CD4-positive, alpha-beta T cell treated with Interleukin-17A for 4 hours (primary cell): ENCODE measurements at places on chromosomes 4 and X.

DNA sequence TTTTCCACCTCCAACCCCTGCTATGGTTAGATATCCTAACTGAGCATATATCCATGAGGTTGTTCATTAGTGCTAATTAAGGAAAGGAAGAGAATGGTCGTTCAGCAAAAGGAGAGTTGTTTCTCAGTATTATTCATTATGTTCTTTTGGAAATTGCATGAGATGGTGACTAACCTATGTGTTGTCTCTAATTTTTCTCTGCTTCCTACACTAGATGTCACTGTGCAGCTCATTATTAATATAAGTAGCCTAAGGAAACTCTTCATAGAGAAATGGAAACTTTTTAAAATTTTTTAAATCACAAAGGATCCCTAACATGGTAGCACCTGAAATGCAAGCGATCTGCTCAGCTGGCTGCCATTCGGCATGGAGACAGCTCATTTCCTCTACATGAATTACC is 67.7 kb upstream of the FAM9A start:
- no peak for DNase-seq

DNA sequence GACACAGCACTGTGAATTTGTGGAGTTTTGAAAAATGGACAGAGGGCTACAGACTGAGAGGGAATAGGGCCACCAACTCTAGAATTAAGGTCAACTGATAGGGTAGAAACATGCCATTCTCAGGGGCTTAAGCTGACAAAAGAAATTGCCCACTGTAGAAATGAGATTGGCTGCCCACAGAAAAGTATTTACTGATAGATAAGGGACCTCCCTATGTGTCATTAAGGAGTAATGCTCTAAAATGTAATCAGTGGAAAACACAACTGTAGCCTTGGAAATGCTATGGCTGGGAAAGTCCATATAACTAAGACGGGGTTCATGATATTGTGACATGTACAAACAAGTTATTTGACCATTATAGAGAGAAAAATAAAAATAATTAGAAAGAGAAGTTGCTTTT is 4.6 kb downstream of the RTL9 start:
- DNase-seq = no peak

GRCh38 chr4:119623025-119623424 is 5.6 kb downstream of the PDE5A start:
- no peak for DNase-seq

DNA sequence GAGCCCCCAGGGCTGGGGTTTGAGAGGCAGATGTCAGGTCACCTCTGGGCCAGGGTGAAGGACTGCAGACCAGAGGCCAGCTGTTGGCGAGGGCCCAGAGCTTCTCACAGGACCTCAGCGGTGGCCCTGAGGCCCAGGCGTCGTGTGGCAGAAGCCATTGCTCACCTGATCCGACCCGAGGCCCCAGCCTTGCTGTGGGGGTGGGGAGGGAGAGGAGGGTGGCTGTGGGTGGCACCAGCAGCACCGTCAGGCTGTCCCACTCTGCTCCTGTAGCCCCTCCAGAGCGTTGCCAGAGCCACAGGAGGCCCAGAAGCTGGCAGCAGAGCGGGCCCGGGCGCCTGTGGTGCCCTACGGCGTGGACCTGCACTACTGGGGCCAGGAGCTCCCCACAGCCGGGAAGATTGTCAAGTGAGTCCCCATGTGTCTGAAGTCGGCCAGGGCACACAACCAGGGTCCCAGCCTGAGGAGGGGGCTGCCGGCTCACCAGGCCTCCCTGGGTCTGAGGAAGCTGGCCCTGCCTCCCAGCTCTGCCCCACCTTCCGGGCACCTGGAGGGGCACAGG is 28.8 kb downstream of the UVSSA start:
- DNase-seq = no peak
